ENCODE measurements at places on chromosomes 3 and 15. TPM values are rescaled to one million over a fixed set of nuclear protein-coding genes. Genes with fewer than 3 reads are reported as not detected.

TTLL13 gene
- total RNA-seq: 0.06 TPM

SLC33A1 gene
- total RNA-seq: 36.5 TPM

MUC4 gene
- not detected for total RNA-seq

SCAANT1 gene
- total RNA-seq: not detected

BSN gene
- total RNA-seq: 0.04 TPM

SLC28A2 gene
- total RNA-seq: not detected

DNASE1L3 gene
- not detected for total RNA-seq

AADACL2 gene
- not detected for total RNA-seq

RABL3 gene
- total RNA-seq: 30.6 TPM

P2RY12 gene
- total RNA-seq: not detected

MRPL3 gene
- 287 TPM for total RNA-seq

PSMA4 gene
- 702 TPM for total RNA-seq

RTP4 gene
- total RNA-seq: 16.6 TPM

MESP1 gene
- total RNA-seq: 0.47 TPM

C3orf20 gene
- total RNA-seq: not detected

ACKR2 gene
- not detected for total RNA-seq

GOLGA6L7 gene
- total RNA-seq: not detected

UBR1 gene
- 14.2 TPM for total RNA-seq

GCNT3 gene
- total RNA-seq: 4.1 TPM

ARPIN gene
- 3.4 TPM for total RNA-seq

ZFAND6 gene
- total RNA-seq: 179 TPM

MKRN3 gene
- total RNA-seq: 9.6 TPM

PPP1R14D gene
- total RNA-seq: not detected

MASP1 gene
- total RNA-seq: 10.2 TPM

IQCF5 gene
- not detected for total RNA-seq

SUCLG2 gene
- 33.8 TPM for total RNA-seq

SKOR1 gene
- not detected for total RNA-seq

RTP3 gene
- total RNA-seq: 0.41 TPM

LTK gene
- total RNA-seq: 0.21 TPM

MORC1 gene
- total RNA-seq: 0.04 TPM

ST3GAL6 gene
- 11.9 TPM for total RNA-seq

GLDN gene
- total RNA-seq: 66.0 TPM

SCAP gene
- total RNA-seq: 26.1 TPM

All from H4 (cell line).